Hippocampal formation (tissue), 2 donors: ENCODE measurements at places on chromosomes 16 and 17.

GRCh38 chr16:87434146-87434667 is 42.1 kb downstream of the MAP1LC3B start:
- no peak for DNase-seq

DNA sequence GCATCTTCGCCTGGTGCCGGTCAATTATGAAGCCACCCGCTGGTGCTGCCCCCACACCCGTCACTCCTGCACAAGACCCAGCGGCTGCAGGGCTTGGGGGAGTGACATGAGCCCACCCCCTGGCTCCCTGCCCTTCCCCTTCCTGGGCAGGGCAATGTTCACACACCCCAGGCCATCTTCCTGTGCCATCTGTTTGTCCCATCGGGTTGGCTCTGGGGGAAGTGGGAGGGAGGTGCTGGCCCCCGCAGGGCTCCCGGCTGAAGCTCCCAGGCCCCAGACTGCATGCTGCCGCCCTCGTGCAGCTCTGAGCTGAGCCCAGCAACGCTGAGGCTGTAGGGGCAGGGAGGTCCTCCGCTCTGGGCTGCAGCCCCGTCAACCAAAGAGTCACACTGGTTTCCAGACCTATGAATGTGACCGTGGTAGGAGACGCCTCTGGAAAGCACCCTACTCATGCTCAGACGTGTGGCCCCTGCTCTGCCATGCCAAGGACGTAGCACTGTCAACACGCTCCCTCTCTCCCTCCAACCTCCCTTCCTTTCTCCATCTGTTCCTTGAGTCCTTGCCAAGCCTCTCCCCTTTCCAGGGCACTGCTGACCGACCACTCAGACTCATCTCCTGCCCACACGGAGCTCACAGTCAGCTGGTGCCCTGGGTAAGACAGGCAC is 140.4 kb downstream of the ENGASE start:
- no peak for DNase-seq

DNA sequence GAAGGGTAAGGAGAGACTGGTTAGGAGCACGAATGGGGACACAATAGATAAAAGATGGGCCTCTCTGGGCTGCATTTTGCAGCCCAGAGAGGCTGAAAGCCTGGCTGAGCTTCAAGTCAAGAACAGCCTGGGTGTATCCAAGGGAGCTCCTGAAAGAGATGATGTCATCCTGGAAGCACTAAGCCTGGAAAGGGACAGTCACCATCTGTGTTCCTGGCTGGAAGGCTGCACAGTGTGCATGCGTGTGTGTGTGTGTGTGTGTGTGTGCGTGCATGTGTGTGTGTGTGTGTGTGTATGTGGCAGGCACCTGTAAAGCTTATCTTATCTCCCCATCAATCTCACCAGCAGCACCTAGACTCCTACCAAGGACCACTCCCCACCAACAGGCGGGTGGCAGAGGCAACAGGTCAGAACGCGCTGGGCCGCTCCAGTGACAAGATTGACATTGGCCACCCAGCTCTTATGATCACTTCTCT is 44.1 kb downstream of the COG7 start:
- DNase-seq, result peak; percentile 78

- no peak for DNase-seq
These were observed 38.1 kb downstream of the CMC2 start for GRCh38 chr16:80968386-80969113.

DNA sequence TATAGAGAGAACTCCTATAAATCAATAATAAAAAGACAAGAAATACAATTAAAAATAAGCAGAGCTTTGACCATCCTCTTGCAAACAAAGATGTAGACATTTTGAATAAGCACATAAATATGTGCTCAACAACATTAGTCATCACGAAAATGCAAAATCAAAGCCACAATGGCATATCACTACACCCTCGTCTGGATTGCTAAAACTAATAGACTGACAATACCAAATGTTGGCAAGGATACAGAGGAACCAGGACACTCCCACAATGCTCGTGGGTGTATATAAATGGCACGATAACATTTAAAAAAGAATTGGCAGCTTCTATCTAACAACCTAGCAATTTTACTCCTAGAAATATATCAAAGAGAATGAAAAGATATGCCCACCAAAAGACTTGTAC is 530.8 kb downstream of the HAPSTR1 start:
- DNase-seq, result no peak

DNA sequence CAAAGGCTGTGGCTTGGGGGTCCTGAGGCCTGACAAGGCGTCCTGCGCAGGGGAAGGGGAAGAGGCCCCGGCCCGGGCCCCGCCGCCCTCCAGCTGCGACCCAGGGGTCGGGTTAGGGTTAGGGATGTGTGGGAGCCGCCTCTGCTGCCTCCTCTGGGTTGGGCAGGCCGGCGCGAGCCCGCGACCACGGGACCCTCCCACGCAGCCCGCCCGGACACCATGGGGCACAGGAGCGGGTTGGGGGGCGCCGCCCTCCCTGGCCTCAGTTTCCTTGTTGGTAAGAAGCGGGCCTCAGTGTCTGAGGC is 386 bp downstream of the CIAO3 start:
- DNase-seq, result no peak

GRCh38 chr17:55527540-55528118 is 16.4 kb upstream of the SMIM36 start:
- DNase-seq, result peak; percentile 43

- DNase-seq, result no peak
These were observed 721 bp upstream of the BEAN1 start for GRCh38 chr16:66426112-66427035.

GRCh38 chr16:88772871-88773811 is 11.9 kb downstream of the PIEZO1 start:
- no peak for DNase-seq
